Retina (tissue), 1 donor: ENCODE measurements at places on chromosomes 1 and 21.

DNA sequence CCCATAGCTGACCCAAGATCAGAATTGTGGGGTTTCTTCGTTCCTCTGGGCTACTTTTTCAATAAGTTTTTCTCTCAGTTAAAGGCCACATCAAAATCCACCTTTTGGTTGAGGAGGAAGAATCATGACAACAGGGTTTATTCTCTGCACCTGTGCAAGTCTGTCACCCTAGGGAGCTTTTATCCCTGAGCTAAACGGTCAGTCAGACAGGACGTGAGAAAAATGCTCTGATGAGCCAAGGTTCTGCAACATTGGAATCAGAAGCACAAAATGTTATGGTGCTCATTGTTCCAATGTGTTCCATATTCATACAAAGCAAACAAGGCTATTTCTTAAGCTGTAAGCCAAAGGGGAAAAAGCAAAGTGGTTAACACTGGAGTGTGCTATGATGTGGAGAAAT, 7.4 kb upstream of the ERICH3 start:
- DNase-seq = no peak

- DNase-seq = no peak
Measured at GRCh38 chr1:199786695-199787094, 240.8 kb upstream of the NR5A2 start.

DNA sequence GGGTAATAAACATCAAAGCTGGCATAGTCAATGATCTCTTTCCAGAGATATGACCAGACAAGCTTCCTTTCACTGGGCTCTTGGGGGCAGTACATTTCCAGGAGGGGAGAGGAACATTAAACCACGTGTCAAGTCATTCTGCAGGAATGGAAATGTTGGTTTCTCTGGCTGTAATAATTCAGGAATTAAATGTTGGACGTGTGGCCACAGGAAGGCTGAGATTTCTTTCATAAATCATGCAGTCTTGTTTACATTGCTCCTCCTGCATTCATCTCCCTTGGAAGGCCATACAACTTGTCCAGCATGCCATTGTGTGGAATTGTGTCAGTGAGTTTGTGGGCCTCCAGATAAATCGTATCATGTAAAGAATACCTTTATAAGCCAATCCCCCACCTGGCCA, 259.2 kb downstream of the ADGRL2 start:
- DNase-seq = no peak

DNA sequence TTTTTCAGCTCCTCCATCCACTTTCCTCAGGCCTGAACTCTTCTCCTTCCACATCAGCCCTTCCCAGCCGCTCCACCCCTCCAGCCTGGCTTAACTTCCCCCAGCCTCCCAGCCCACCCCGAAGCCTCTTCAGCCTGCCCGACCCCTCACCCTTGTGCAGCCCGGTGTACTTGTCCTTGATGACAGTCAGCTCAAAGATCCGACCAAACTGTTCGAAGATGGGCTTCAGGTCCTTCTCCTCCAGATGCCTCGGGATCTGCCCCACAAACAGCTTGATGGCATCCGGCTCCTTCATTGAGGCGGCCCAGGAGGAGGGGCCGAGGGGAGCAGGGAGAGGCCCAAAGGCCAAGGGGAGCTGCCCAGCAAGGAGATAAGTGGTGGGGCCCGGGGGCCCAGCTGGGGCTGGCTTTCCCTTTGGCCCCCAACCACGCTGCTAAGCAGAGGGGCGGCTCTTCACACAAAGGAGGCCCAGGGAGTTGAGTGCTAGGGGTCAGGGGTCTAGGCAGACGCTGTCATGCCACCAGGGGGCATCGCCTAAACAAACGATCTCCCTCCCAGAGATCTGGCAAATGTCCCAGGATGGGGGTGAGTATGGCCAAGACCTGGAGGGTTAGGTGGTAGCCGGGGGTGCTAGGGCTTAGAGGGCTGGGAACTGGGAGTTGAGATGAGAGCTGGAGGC, 738 bp downstream of the CELF3 start:
- peak; percentile 82 for DNase-seq

DNA sequence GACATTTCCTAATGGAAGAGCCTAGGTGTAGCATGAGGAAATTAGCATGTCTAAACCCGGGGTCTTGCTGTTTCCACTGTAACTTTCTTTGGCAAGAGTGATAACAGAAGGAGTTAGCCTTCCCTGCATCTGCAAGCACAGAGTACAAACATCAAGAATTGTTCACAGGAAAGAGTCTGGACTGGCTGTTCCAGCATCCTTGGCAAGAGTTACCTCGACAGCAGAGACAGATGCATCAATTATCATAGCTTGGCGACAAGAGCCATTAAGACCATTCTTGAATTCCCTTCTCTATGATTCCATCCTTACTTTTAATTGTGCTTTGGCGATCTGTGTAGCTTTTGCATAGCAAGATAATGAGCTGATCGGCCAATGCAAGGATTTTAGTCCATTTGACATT, 82.8 kb upstream of the RALGPS2 start:
- no peak for DNase-seq

GRCh38 chr1:175470078-175470477, 273.3 kb downstream of the TNR start:
- DNase-seq = no peak

DNA sequence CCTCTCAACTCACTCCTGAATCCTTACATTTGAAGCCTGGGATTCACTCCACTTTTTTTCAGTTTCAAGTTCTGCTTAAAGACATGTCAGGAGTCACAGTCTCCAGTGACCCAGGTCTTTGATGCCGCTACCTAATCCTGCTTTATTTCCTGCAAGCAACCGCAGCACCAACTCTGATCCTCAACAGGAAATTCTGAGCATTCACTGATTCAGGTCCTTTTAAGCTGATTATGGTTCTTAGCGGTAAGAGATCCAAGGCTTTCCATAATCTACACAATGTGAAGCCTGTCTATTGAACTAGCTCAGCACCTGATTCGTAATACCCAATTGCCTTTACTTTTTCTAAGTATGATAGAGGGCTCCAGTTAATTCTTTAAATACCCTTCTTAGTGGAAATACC, 43.7 kb upstream of the PIGC start:
- no peak for DNase-seq

- no peak for DNase-seq
Measured at GRCh38 chr1:63643926-63644325, 50.7 kb downstream of the PGM1 start.

DNA sequence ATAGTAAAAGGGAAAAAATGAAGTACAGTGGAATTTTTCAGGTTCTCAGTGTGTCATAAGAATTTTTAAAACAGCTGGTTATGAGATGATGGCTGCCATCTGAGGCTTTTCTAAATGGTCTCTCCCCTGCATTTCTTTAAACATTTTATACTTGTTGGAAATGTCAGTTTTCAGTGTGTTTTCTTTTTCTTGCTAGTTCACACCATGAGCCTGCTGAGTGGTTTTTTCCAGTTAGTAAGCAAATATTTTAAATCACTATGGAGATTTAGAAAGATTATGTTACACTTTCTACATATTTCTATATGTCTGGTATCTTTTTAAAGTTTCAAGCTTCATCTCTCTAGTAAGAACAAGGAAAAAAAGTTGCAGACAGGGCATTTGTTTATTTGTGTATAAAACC, 9.6 kb downstream of the RBM15 start:
- no peak for DNase-seq

DNA sequence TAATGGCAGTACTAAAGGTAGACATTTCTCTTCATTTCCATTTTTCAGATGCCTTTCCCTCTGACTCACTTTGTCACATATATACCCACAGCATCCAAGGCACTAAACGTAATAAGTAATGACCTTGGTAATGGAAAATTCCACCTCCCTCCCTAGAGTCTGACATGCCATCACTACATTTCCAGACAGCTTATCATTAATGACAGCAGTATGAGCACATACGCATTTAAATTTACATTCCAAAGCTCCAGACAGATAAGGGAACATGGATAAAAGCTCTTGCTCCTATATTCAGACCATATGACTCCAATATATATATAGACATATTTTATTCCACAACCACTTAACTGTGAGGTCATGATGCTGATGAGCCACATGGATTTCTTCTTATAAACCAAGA, 191.7 kb upstream of the GORAB start:
- DNase-seq = no peak

DNA sequence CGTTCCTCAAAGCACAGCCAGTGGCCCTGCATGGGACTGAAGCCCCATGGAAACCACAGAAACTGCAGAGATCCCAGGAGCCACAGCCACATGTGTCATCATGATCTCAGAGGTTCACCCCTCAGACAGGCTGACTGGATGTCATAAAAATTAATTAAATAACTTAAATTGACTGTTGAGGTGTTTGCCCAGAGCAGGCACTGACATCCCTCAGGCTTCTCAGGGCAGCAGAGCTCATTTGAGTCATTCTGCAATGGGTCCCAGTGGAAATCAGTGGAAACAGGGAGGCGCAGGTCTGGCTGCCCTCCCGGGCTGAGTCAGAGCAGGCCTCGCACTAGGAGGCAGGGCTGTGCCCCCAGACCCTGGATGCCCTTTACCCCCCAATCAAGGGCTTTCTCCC, 135.1 kb downstream of the CDC7 start:
- no peak for DNase-seq

DNA sequence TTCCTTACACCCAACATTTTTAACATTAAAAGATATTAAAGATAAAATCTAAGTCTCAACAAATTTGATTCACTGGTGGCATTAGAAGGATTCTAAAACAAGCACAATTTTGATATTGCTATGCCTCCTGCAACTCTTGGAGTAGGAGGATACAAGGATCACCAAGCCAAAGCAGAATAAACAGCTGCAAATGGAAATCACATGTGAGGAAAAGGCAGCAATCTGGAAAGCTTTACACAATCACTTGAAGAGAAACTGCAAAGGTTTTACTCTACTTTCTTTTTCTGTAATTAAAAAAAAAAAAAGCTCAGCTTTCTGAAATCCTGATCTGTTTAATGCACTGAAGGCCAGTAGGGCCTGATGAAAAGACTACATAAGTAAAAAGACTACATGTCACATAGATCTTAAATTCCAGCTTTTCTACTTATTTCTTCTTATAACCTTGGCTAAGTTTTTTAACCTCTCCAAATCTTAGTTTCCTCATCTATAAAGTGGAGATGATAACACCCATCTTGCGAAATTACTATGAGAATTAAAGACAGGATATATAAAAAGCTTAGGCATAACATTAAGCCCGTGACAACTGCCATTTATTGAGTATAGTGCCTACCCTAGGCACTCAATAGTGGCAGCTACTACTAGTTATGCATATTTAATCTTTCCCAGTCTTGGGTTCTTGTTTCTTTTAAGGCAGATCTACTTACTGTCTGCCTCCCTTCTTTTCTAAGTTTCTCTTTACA, 73.5 kb downstream of the EPS15 start:
- no peak for DNase-seq

- peak; percentile 79 for DNase-seq
Measured at GRCh38 chr1:160078512-160079195, 2.7 kb upstream of the KCNJ9 start.

- DNase-seq = no peak
Measured at GRCh38 chr1:7557301-7557891, 213.7 kb upstream of the VAMP3 start.

- DNase-seq = peak; percentile 61
Measured at GRCh38 chr1:165356876-165357275, 361 bp upstream of the LMX1A start.

DNA sequence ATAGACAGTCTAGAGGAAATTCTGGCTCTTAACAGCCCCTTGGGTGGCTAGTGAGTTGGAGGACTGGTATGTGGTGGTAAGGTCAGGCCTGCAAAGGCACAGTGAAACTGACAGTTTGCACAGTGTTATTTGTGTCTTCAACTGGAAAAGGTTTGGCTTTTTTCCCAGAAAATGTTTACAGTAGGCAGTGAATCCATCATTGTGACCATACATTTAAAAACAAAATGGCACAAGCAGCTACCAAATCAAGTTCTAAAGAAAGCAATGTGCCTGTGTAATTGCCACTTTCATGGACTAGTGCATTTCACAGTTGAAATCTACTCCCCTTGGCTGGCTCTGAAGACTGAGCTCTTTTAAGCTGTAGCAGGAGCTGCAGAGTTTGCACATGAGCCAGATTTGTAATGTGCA, 24.8 kb downstream of the ATPAF1 start:
- no peak for DNase-seq

DNA sequence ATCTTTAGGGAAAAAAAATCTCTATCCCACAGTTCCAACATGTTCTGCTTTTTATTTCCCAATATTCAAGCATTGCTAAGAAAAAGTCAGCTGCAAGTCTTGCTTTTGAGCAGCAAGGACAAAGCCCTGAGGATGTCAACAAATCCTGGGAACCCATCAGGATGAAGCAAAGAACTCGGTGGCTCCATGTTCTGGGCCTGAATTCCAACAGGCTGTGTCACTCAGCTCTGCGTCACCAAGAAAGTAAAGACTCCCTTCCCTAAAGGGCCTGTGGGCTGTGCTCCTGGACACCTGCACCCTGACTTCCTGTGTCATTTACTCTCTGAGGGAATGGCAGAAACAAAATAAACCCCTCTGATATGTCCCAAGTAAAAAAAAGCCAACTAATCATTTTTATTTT, 95.5 kb downstream of the TIAM1 start:
- no peak for DNase-seq
